ENCODE measurements at places on chromosomes 13 and 19.

DNA sequence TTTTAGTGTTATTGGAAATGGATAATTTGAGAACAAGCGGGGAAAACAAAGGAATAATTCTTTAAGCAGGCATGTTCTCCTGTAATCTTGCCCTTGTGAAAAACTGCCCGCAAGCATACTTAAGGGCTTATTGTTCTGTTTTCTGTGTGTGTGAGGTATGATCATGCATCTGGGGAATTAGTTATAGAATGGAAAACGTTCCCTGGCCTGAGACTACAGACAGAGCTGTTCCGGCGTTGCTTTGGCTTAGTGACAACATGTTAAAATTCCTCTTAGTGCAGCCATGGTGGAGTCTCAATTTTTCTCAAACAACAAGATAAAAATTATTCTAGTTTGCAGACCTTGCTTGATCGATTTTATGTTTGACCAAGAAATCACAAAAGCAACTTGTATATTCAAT lies 560.2 kb upstream of the SPRY2 start:
- no peak for DNase-seq

DNA sequence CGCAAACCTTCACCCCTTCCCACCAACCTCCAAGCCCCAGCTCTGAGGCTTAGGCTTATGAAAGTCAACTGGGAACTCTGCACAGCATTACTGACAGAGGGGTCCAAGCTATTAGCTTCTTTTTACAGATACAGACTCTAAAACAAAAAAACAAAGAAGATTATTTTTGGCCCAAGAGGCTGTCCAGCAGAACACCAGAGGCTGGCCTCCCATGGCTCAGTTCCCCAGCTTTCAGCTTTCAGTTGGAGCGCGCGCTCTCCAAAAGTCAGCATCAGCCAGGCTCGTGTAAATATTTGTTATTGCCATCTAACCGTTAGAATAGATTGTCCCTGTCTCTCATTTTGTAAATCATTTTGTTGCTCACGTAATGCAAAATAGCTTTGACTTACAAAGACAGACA lies 58.4 kb downstream of the ZIC5 start:
- no peak for DNase-seq

DNA sequence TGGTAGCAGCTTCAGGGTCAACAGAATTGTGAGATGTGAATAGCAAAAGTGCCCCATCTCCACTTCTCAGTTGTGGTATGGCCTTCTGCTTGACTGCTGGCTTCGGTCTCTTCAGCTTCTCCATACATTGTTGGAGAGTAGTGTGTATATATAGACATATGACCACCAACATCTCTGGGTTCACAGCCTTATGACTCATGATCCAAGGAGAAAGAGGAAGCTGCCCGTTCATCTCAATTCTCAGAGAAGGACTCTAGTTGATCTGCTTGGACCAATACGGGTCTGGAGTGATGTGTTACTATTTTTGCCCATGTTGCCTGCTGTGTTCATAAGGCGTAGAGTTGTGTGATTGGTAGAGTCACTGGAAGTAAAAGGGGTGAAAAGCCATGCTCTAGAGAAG lies 3.6 kb upstream of the COMMD6 start:
- DNase-seq = no peak

- DNase-seq = no peak
Measured at GRCh38 chr19:7482584-7483439, 6.0 kb downstream of the PEX11G start.

GRCh38 chr13:40464337-40465014 lies 202.0 kb downstream of the FOXO1 start:
- DNase-seq = no peak

- DNase-seq = no peak
Measured at GRCh38 chr19:10334588-10335351, 1.4 kb upstream of the RAVER1 start.

DNA sequence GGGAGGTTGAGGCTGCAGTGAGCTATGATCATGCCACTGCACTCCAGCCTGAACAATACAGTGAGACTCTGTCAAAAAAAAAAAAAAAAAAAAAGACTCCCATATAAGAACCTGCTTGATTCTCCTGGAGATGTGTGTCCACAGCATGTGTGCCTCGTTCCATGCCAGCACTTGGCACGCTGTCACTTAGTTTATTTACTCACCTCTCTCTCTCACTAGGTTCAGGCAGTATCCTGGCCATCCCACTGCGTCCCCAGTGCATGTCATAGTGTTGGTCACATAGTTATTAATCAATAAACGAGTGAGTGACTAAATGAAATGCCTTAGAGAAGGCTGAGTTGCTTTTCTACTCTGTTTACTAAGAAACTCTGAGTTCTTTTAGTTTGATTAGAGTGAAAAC lies 79.1 kb upstream of the GPR12 start:
- DNase-seq = no peak

- DNase-seq = no peak
Measured at GRCh38 chr19:31096935-31097545, 252.2 kb downstream of the TSHZ3 start.

GRCh38 chr13:96671073-96671472 lies 323.2 kb downstream of the OXGR1 start:
- DNase-seq = no peak

- no peak for DNase-seq
Measured at GRCh38 chr13:40306817-40307216, 359.6 kb downstream of the FOXO1 start.

GRCh38 chr13:43528992-43529391 lies 257.8 kb downstream of the ENOX1 start:
- no peak for DNase-seq

GRCh38 chr13:30371649-30372265 lies 50.5 kb upstream of the UBE2L5 start:
- DNase-seq = peak; percentile 66

DNA sequence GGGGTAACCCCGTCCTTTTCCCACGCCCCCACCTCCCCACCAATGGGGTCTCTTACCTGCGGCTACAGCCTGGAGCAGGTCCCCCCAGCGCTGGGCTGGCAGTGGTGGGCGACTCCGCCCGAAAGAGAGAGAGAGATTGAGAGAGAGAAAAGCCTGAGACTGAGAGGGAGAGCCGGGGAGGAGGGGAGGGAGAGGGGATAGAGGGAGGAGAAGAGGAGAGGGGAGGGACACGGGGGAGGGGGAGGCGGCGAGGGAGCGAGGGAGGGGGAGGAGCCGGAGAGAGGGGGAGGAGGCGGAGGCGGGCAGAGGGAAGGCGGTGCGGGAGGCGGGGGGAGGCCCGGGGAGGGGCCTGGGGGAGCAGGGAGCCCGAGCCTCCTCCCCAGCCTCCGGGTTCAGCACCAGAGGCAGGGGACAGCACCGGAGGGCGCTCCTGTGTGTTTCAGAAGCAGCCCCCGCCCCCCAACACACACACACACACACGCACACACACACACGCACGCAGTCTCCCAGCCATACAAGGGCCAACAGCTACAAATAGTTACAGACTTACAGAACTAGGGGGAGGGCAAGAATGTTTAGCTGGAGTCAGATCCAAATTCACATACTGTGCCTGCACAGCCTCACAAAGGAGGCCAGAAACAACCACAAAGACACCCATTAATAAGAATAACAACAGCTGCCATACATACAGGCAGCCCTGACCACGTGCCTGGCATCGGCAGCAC lies at the start of gene SLC8A2:
Gene SLC8A2, minus strand, starts transcription at position 161 of the 725 bp plus-strand sequence. CDS start 5,490 bp downstream, outside the sequence.
- DNase-seq = no peak

GRCh38 chr19:41871573-41872383 lies 5.3 kb upstream of the CD79A start:
- peak; percentile 63 for DNase-seq

GRCh38 chr13:31717583-31717982 lies 21.7 kb upstream of the RXFP2 start:
- no peak for DNase-seq

DNA sequence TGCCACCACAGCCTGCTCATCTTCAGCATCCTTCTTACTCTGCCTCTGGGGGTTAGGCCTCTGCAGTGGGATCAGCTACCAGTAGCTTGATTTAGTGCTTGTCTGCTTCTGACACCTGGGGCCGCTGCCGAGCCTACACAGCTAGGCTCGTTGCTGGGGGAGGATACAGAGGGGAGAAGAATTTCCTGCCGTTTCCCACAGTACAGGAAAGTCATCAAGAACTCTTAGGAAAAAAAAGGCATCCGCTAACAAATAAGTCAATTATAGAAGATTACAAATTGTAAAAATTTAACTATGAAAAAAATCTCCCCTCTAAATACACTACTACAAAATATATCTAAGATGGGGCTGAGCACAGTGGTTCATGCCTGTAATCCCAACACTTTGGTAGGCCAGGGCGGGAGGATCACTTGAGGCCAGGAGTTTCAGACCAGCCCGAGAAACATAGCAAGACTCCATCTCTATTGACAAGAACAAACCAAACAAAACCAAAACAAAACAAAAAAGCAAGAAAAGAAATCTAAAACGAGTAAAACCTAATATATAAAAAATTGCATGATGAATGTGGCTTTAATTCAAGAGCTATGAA lies 26.7 kb downstream of the LATS2 start:
- no peak for DNase-seq

- peak; percentile 86 for DNase-seq
Measured at GRCh38 chr19:46704379-46705076, 12.4 kb downstream of the PRKD2 start.
